Forelimb muscle (tissue), 1 donor: ENCODE measurements at places on chromosomes 4 and X. TPM values are rescaled to one million over a fixed set of nuclear protein-coding genes. Genes with fewer than 3 reads are reported as not detected.

CT55 gene
- polyA plus RNA-seq, result 0.42 TPM

NUDT10 gene
- polyA plus RNA-seq, result 0.87 TPM

TGIF2LX gene
- polyA plus RNA-seq, result not detected

XAGE2 gene
- polyA plus RNA-seq, result not detected

ARHGAP4 gene
- polyA plus RNA-seq, result 21.5 TPM

ALG13 gene
- 29.3 TPM for polyA plus RNA-seq

GAGE12E gene
- not detected for polyA plus RNA-seq

LPAR4 gene
- polyA plus RNA-seq, result 43.1 TPM

MTMR8 gene
- 1.3 TPM for polyA plus RNA-seq

TCEAL6 gene
- polyA plus RNA-seq, result not detected

MEPE gene
- not detected for polyA plus RNA-seq

DNA sequence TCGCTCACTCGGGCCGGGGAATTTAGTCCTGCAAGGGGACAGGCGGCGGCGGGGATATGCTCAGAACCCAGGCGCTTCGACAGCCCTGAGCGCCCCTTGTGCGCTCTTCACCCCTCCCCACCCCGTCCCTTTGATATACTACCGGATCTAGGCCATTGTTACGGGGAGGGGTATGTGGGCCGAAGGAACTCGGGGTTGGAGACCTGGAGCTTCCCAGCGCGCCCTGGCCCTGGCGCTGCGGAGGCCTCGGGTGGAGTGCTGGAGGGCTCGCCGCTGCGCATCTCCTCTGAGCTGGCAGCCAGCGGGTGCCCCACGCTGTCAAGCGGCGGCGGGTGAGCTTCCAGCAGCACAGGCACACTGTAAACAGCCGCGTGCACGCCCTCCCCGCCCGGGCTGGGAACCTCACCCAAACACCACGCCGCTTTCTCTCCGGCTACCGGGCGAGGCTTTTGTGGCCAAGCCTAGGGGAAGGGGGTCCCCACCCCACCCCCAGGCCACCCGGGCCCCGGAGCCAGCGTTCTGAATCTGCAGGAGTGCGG is 54.5 kb upstream of the BCOR start:
- DNase-seq, result no peak

DNA sequence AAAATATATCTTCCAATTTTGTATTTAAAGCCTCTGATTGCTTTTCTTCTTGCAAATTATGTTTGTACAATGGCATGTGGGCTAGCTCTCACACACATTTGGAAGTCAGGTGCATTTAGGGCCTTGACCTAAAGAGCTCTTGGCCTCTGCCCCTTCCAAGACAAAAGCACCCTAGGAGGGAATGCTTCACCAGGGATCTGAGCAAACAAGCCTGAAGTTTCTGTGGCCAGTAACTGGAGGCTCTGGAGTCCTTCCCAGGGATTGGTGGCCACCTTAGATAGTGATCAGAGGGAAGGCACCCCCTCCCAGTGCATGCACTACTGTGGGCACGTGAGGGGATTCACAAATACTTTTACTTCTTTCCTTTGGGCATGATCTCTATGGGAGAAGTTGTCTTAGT is 60.3 kb upstream of the DIPK2B start:
- no peak for DNase-seq

GRCh38 chrX:25618248-25618647 is 519.9 kb upstream of the MAGEB18 start:
- no peak for DNase-seq

DNA sequence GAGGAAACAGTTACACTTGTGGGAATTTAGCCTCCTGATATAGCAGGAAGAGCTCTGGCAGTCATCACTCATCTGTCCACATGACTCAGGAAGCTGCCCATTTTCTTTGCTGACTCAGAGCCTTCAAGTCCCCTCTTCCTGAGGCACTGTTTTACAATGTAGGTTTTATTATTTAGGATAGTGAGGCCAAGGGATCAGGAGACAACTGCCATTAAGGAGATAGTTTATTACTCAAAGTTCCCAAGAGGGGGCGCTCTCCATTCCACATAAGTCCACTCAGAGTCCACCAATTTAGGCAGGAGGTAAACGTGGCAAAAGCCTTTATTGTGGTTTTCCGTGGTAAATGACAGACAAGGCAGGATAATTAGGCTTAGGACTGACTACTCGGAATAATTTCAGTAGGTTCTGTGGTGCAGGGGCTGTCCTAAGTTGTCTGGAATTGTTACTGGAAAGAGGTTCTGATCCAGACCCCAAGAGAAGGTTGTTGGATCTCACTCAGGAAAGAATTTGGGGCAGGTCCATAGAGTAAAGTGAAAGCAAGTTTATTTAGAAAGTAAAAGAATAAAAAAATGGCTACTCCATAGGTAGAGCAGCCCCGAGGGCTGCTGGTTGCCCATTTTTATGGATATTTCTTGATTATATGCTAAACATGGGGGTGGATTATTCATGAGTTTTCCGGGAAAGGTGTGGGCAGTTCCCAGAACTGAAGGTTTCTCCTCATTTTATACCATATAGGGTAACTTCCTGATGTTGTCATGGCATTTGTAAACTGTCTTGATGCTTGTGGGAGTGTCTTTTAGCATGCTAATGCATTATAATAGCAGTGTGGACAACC is 96.0 kb upstream of the RAB40AL start:
- DNase-seq, result no peak

DNA sequence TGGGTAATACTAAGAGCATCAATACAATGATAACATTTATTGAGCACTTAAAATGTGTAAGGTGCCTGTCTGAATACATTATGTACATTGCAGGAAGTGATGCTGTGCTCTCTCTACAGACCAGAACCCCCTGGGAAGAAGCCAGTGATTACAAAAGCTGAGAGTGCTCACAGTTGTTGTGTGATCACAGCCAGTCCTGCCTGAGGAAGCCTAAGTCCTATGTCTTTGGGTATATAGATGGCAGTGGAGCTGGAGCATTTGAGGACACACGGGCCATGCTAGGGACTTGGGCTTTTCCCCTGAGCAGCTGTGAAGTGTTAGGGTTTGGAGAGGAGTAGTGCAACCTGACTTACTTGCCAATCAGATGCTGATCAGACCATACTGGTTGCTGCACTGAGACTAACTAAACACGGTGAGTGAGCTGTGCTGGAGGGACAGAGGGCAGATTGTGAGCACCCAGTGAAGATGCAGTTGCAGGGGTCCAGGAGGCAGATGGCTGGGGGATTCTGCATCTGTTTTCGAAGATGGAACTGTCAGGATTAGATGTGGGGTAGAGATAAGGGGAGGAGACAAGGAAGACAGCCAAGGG is 60.8 kb upstream of the TBC1D14 start:
- no peak for DNase-seq

GRCh38 chr4:16573206-16573605 is 325.2 kb downstream of the LDB2 start:
- no peak for DNase-seq

GRCh38 chrX:20362268-20363267 is 95.9 kb upstream of the RPS6KA3 start:
- peak; percentile 48 for DNase-seq

DNA sequence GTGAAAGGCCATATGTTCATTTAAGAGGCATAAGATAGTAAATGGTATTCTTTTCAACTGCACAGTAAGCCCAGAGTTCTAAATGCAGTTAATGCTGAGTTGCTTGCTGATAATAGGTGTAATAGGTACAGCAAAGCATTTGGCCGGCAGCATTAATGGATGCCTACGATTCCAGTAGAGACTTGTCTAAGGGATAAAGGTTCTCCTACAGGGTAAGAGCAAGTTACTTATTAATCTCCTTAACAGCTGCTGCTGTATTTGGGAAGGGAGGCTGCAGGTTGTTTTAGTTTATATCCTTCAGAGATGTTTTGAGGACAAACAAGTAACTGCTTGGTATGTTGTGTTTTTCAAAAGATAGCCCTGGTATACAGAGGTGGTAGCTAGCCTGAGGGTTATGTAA is 16.8 kb downstream of the TSPAN7 start:
- DNase-seq, result no peak

DNA sequence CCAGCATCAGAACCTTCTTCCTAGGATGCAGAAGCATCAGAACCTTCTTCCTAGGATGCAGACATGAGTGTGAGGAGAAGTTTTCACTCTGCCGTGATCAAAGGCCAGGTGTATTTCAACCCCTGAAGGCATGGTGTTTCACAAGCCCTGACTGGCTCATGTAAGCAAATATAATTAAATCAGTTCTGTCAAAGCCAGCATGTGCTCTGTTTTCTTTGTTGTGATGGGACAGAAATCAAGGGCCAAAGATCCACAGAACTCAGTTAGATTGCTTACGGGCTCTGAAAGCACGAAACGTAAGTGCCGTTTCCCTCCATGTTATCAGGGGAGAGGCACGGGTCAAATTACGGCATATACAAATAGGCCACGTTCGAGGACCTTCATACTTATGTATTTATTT is 32.0 kb upstream of the CLDN24 start:
- DNase-seq, result no peak

- DNase-seq, result no peak
Observed at GRCh38 chr4:184293552-184293951, 75.9 kb upstream of the ENPP6 start.

- no peak for DNase-seq
Observed at GRCh38 chrX:107707866-107708265, 67.7 kb downstream of the TSC22D3 start.

GRCh38 chr4:156975686-156976085 is 4.1 kb upstream of the PDGFC start:
- no peak for DNase-seq

GRCh38 chr4:156495091-156495490 is 476.5 kb downstream of the PDGFC start:
- no peak for DNase-seq

DNA sequence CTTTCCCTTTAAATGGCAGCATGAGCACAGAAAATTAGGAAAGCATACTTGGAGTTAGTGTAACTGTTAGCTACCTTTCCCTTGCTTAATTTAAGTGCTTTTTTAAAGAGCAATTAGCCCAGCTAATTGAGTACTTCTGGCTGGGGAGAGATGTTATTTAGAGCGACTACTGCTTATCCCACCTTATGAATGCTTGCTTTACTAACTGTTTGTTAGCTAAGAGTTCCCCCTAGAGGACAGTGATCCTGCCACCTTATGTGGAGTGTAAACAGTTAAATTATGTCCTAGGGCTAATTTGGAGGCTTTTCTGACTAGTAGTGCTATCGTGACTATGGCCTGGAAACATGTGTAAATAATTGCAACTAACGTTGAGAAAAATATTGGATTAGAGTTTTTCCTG is 909.4 kb downstream of the FSTL5 start:
- no peak for DNase-seq

DNA sequence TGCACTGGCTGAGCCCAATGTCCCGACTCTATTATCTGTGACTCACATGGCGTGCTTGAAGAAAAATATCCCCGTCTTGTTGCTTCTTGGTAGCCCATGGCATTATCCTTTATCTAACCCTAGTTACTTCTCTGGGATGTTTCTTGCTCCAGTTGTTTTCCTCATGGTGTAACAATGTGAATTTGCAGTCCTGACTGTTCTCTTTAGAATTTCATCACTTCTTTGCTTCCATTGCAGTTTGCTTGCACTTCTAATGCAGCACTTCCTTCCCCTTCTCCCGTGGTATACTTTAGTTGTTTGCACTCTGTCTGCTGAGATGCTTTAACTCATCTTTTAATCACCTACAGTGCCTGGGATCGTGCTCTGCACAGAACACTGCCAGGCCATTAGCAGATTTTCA is 126.9 kb downstream of the MAML3 start:
- DNase-seq, result no peak

GRCh38 chr4:55993994-55994663 is 45.4 kb downstream of the CEP135 start:
- no peak for DNase-seq

GRCh38 chr4:158211222-158211621 is 936 bp downstream of the TMEM144 start:
- no peak for DNase-seq

GRCh38 chrX:120302434-120302833 is 8.8 kb downstream of the TMEM255A start:
- DNase-seq, result no peak

GRCh38 chrX:134880866-134881265 is 109.9 kb upstream of the SMIM10 start:
- no peak for DNase-seq

DNA sequence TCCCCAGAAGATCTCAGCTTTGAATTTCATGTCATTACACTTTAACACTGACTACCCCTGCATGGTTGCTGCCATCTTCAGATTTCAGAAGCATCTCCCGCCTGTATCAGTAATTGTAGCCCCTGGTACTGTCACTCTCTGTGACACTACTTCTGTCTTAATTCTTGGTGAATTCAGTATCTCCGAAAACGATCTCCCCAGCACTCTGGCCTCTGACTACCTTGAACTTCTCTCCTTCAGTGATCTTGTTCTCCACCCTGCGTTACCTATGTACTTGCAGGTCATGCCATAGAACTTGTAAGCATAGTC is 53.8 kb upstream of the ABCG2 start:
- no peak for DNase-seq

- DNase-seq, result no peak
Observed at GRCh38 chrX:103215425-103215991, 600 bp downstream of the BEX4 start.

- no peak for DNase-seq
Observed at GRCh38 chr4:158996669-158997074, 106.2 kb upstream of the RAPGEF2 start.

DNA sequence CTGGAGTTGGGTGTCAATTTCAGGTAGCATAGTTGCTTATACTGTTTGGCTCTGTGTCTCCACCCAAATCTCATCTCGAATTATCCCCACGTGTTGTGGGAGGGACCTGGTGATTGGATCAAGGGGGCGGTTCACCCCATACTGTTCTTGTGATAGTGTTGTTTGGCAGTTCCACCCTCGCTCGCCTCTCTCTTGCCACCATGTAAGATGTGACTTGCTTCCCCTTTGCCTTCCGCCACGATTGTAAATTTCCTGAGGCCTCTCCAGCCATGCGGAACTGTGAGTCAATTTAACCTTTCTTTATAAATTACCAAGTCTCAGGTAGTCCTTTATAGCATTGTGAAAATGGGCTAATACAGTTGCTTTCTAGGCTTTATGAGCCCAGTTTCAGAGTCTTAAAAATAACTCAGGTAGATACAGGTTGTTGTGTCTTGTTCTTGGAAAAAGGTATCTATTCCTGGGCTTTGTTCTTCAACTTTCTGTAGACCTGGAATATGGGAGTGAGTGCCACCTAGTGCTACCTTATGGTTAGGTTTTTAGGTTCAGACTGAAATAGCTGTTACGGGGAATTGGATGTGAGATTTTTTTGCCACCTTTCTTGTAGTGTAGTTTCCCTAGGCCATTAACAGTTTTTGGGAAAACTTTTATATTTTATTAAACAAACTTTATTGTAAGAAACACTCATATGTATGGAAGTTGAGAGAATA is 15.6 kb downstream of the PGK1 start:
- DNase-seq, result no peak

DNA sequence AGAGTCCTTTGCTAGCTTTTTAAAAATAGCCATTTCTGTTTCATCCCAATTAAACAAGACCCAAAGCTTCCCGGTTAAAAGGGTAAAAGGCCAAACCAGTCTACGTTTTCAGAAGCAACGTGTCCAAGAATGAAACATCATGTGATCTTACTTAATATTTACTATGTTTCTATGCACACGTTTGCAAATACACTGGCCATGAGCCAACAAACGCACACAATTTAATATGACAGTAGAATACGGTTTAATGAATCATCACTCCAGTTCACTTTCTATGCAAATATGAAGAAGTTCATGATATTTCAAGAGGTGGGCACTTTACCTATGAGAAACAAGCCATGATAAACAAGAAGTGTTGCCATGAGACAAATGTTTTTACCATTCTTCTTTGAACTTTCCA is 4.3 kb downstream of the NR0B1 start:
- no peak for DNase-seq
